Stimulated activated memory B cell treated with anti-CD40 and anti-IgM and Interleukin-4, amounts not matched to agents 10 μg/mL and 1 μg/mL and 100 μg/mL, for 72 hours (primary cell): ENCODE measurements at places on chromosomes 5 and 9.

- no peak for ATAC-seq
These were observed 159.6 kb downstream of the BNC2 start for GRCh38 chr9:16710888-16711287.

GRCh38 chr5:9265441-9266287 lies 280.2 kb downstream of the SEMA5A start:
- ATAC-seq = no peak

GRCh38 chr5:146400201-146400600 lies 46.9 kb upstream of the TCERG1 start:
- ATAC-seq = no peak

DNA sequence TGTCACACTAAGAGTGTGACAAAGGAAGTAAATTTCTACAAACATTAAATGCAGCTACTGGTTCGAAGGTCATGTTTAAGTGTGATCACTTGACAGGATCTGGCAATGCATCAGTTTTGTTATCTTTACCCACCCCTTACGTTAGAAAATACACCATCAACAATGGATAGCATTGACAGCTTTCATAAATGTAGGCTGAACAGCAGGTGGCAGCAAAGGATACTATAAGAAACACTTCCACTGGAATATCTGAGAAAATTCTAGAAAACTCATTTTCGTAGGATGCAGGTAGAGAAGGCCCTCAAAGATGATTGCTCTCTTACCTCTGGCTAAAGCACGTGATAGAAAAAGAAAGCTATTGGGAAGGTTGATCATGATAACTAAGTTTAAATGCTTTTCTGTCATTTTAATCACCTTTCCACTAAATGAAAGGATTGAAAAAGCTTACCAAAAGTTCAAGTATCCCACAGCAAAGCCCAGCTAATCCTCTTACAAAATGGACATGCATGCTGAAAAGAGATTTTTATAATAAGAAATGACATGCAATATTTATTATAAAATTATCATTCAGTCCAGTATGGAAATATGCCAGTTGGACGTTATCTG lies 292.5 kb downstream of the PARP8 start:
- no peak for ATAC-seq

DNA sequence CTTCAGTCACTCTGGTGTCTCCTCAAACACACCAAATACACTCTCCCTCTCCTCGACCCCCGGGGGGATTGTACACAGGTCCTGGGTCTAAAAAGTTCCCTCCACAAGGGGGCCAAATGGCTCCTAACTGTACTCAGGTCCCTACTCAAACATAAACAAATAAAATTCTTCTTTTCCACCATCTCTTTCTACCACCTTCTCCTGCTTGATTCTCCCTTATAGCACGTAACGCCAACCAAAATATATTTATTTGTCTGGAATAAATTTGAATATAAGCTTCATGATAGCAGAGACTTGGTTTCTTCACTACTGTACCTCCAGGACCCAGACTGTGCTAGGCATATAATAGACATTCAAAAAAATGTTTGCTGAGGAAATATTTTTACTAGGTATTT lies 21.4 kb downstream of the ZNF608 start:
- ATAC-seq = peak; percentile 64
